ENCODE measurements at places on chromosomes 1 and 21.

GRCh38 chr1:6127587-6128163 lies 52.4 kb downstream of the CHD5 start:
- DNase-seq, result peak; percentile 60

- no peak for DNase-seq
Observed at GRCh38 chr1:74333244-74333643, 98.1 kb downstream of the TNNI3K start.

DNA sequence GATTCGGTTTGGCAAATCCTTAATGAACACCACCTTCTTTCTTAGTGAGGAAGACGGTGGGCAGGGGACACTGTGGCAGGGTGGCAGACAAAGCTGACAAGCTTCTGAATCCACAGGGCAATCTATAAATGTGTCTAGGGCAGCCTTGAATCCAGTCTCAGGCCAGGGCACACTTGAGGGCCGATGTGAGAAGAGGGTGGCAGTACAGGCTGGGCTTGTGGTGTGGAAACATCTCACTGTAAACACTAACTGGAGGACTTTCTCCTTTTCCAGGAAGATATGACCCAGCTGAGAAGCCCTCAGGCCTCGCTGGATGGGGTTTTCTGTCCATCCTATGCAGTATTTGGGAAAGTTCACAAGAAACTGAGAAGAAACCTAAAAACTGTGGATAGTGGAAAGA lies 46.5 kb downstream of the PKP1 start:
- DNase-seq, result no peak

DNA sequence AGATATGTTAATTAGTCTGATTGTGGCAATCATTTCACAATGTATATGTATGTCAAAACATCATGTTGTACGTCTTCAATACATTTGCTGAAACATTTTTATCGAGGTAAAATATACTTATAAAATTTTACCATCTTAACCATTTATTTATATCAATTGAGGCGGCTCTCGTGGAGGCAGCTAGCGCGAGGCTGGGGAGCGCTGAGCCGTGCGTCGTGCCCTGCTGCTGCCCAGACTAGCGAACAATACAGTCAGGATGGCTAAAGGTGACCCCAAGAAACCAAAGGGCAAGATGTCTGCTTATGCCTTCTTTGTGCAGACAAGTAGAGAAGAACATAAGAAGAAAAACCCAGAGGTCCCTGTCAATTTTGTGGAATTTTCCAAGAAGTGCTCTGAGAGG lies 202.5 kb upstream of the PBX1 start:
- DNase-seq, result no peak

- DNase-seq, result peak; percentile 57
Observed at GRCh38 chr1:206897175-206897574, at the start of gene IL24. Gene IL24, plus strand, starts transcription at chr1:206897443. Its CDS starts 390 bp downstream, at chr1:206897833.

DNA sequence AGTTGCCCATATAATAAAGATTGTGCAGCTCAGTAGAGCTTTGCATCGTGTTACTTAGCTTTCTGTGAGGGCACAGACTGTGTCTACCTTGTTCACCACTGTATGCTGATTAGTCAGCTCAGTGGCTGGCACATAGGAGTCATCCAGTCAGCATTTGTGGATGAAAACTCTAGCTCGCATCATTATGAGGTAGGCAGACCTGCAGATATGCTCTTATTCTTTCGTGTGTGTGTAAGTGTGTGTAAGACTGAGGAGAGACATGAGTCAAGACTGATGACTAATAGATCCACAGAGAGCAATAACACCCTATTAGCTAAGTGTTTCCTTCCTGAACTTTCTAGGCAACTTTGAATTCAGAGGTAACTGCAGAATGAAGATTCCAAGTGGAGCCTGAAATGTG lies 17.1 kb downstream of the TTF2 start:
- no peak for DNase-seq

- DNase-seq, result no peak
Observed at GRCh38 chr21:45294509-45295291, 7.0 kb upstream of the POFUT2 start.

DNA sequence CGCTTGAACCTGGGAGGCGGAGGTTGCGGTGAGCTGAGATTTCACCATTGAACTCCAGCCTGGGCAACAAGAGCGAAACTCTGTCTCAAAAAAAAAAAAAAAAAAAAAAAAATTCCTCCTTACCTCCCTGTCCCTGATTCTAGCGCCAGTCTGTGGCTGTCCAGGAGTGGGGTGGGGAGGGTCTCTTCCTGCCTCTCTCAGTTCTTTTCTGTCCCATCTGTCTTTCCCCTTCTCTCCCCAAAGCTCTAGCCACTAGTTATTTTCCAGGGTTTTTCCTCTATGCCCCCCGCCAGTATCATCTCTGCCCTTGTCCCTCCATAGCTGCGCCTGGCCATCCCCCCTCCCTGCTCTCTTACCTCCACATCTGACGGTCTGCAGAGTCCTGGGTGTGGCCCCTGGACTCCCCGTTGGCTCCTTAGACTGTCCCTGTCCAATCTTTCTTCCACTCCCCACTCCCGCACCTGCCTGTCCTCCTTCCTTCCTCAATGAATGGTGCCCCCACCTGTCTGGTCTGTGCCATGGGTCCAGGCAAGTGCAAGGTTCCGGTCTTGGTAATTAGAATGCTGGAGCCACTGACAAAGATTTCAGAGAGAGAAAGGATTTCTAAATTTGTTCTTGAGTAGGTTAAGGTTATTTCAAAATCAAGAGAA lies 1.6 kb upstream of the TMEM63A start:
- DNase-seq, result no peak

- DNase-seq, result no peak
Observed at GRCh38 chr1:246803373-246803772, 79.2 kb downstream of the SCCPDH start.

GRCh38 chr1:63615768-63616420 lies 22.7 kb downstream of the PGM1 start:
- DNase-seq, result no peak

DNA sequence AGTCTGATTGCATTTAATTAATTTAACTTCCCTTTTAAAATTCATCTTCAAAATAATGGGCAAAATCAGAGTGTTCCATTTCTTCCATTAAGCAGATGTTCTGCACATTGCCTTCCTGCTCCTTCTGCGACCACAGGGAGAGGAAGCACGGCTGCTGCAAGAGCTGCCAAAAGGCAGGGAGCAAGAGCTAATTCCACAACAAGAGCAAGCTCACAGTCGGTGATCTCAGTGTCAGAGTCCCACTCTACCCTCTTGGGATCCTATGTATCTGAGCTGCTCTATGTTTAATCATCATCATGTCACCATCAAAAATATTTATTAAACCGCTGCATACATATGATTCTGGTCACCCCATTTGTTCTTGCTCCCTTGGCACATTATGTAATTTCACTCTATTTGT lies 255.3 kb upstream of the CAMK1G start:
- DNase-seq, result no peak

- DNase-seq, result no peak
Observed at GRCh38 chr1:7784492-7785071, 491 bp downstream of the PER3 start.

GRCh38 chr21:41598561-41599431 lies 90.8 kb upstream of the TMPRSS2 start:
- DNase-seq, result no peak

- DNase-seq, result peak; percentile 24
Observed at GRCh38 chr1:62841587-62842169, 57.7 kb downstream of the ATG4C start.

DNA sequence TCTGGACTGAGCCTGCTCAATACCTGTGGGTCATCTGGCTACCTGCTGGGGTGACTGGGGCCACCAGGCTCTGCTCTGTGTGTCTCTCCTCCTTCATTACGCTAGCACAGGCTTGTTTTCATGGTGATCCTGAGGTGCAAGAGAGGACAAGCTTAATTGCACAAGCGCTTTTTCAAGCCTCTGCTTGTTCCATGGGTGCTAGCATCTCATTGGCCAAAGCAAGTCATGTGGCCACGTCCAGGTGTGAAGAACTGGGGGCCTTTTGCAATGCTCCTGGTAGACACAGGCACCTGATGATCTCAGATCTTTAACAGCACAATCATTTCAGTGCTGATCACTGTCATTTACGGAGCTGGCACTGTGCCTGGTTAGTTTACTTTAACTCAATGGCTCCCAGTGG lies 114.6 kb downstream of the KAZN start:
- DNase-seq, result no peak

DNA sequence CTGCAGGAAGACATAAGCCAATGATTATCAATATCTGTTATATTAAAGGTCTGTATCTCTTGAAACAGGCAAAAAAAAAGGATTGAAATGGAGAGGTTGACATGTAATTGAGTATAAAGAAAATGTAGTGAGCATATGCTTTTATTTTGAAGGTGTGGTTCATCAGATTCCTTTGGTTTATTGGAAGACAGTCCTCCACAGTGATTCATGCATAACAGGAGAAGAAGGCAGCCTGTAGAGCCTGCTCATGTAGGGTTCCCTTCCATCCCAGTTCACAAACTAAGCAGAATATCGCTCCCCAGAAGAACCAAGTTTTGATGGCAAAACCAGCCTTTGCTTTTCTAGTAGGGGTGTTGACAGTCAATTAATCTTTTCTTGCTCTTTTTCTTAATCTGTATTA lies 1016.8 kb upstream of the ADGRL4 start:
- DNase-seq, result no peak

- DNase-seq, result no peak
Observed at GRCh38 chr1:163046071-163046470, 23.1 kb upstream of the RGS4 start.

DNA sequence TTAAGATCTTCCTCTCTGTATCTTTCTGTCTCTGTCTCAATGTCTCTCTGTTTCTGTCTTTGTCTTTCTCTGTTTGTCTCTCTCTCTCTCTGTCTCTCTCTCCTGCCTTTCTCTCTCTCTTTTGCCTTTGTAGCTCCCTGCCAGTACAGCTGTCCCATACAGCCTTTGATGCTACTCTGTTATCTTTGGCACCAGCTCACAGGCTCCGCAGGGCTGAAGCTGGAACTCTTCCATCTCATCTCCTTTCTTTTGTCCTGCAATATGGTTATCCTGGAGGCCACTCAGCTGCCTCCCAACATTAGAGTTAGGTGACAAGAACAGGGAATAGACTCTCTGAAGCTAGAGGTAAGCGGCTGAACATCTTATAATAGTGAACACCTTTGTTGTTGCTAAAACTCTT lies 354.3 kb upstream of the NEGR1 start:
- DNase-seq, result no peak

DNA sequence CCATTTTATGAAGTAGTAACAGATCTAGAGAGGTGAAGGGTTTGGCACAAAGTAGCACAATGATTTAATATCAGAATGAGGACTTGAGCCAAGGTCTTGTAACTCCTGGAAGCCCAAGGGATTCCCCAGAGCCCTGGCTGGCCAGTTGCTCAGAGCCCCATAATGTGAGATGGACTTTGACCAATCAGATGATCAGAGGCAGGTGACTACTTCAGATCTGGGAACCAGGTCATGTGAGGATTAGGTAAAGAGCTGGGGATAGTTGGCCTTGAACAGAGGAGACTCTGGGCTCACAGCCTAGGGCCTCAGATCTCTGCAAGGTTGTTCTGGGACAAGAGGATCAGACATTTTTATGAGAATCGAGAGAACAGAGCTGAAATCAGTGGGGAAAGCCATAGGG lies 18.9 kb downstream of the SHISAL2A start:
- no peak for DNase-seq

- DNase-seq, result no peak
Observed at GRCh38 chr1:58442114-58442513, 104.4 kb downstream of the OMA1 start.

- DNase-seq, result no peak
Observed at GRCh38 chr1:50967416-50968157, 2.5 kb upstream of the CDKN2C start.

DNA sequence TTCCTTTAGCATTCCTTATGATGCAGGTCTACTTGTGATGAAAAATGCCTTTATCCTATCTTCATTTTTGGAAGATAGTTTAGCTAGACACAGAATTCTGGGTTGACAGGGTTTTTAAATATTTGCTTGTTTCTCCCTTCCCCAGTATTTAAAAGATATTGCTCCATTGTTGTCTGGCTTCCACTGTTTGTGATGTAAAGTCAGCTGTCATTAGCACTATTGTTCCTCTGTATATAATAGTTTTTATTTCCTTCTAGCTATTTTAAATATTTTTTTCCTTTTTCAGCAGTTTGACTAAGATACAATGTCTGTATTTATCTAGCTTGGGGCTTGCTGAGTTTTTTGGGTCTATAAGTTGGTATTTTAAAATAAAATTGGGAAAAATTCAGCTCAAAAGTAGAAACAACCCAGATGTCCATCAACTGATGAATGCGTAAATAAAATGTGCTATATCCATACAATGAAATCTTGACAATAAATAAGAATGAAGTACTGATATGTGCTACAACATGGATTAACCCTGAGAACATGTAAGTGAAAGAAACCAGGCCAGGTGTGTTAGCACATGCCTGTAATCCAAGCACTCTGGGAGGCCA lies 11.2 kb downstream of the IFT25 start:
- no peak for DNase-seq

DNA sequence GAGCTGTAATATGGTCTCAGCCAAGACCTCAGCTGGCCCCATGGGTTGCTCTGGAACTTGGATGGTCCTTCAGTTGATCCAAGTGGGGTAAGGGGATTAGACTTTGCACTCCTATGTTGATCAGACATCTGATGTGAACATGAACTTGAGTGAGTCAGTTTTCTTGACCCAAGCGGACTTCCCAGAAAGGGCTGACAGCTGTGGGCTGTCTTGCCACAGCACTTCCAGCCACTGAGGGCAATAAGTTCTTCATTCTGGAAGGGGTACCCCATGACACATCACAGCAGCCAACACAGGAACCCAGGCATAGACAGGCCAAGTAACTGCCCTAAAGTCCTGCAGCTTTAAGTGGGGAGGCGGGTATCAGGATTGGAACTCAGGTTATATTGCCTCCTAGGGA lies 93.9 kb upstream of the USP24 start:
- DNase-seq, result no peak

DNA sequence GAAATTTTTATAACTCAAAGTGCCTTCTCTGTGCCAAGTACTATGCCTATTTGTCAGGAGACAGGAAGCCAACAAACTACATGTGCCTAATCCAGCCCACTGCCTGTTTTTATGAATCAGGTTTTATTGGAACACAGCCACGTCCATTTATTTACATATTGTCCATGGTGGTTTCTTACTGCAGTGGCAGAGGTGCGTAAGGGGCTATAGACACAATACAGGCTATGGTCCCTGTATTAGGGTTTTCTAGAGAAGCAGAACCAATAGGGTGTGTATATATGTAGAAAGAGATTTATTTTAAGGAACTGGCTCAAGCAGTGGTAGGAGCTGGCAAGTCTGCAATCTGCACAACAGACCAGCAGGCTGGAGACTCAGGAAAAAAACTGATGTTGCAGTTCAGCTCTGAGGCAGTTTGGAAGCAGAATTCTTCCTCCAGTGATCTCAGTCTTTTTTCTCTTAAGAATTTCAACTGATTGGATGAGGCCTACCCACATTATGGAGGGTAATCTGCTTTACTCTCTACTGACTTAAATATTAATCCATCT lies 15.4 kb downstream of the PPIE start:
- no peak for DNase-seq

- DNase-seq, result no peak
Observed at GRCh38 chr1:241459186-241459802, 60.3 kb downstream of the FH start.

Measured in activated CD4-positive, alpha-beta T cell treated with anti-CD3 and anti-CD28 coated beads for 24 hours (primary cell).